ENCODE measurements at places on chromosomes 1 and 21.
A peak's percentile ranks its signal among the peaks of the same experiment; 100 is the strongest.

DNA sequence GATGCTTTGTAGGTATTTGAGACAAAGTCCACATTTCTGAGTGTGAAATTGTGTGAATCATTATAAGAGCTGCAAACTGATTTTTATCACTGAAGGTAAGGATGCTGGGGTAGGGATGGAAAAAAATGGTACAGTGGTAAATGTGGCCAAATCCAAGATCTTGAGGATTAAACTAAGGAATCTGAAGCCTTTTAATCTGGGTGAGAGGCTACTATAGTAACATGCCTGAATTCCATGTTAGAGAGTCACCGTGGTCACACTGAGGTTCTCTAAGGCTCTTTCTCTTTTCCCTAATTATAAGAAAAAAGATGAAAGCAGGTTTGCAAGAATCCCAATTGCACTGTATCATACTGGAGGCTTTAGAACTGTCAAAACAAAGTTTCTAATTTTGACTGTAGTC lies 17.6 kb downstream of the PTGER3 start:
- DNase-seq: peak; percentile 32

DNA sequence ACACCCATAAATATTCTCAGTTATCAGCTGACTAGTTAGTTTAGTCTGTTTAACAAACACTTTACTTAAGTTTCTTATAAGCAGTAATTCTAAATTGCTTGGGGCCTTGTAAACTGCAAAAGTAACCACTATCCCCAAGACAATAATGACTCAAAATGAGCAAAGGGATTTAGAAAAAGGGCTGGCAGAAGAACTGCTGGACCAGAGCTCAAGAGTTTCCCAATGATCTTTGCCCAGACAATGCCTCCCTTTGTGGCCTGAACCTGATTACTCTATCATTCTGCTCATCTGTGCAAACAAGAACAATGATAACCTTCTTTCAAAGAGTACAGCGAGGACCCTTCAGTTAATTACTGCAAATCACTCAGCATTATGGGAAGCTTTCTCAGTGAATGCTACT lies 123.5 kb downstream of the TIAM1 start:
- no peak for DNase-seq

DNA sequence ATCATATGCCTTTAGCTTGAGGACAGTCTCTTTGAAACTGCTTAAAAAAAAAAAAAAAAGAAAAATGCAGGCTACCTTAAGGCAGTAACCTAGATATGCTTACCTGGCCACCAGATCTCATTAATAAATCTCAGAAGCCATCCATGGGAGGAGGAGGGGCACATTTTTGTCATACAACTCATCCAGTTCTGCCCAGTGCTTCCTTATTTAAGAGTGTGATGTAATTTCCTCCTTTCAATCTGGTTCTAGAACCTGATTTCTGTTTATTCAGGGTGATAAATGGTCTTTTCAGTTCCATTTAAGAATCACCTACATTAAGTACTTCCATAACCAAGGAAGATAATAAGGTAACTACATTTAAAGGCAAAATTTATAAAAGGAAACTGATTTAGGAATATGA lies 6.1 kb downstream of the ERRFI1 start:
- DNase-seq: no peak

DNA sequence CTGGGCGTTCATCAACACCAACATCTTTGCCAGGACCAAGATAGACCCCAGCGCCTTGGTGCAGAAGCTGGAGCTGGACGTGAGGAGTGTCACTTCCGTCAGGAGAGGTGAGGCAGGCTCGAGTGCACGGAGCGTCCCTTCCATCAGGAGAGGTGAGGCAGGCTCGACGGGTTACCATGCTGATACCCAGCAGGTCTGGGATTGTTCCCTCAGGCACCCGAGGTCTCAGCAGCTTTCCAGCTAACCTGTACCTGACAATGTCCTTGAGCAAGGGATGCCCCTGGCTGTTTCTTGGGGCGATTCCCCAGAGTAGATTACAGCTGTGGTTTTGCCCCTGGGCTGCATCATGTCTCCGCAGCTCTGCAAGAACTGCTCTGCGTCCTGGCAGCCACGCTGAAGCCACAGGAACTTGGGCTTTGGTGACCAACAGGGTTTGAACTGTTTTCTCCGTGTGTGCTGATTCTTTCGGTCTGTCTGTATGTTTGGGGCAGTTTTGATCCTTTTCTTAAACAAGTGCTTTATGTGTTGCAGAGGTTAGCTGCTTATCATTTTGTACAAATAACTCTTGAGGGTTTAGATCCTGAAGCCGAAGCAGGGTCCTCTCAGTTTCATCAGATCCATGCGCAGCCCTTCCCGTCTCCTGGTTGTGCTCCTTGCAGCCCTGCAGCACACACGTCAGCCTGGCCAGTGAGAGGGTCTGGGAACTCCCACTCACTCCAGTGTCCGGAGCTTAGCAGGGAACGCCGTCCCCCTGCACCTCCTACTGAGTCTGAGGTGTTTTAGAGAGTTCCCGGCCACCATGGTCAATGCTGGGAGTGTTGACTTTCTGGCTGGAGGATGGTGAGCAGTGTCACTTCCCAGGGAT lies 4.1 kb downstream of the SLX9 start:
- no peak for DNase-seq

DNA sequence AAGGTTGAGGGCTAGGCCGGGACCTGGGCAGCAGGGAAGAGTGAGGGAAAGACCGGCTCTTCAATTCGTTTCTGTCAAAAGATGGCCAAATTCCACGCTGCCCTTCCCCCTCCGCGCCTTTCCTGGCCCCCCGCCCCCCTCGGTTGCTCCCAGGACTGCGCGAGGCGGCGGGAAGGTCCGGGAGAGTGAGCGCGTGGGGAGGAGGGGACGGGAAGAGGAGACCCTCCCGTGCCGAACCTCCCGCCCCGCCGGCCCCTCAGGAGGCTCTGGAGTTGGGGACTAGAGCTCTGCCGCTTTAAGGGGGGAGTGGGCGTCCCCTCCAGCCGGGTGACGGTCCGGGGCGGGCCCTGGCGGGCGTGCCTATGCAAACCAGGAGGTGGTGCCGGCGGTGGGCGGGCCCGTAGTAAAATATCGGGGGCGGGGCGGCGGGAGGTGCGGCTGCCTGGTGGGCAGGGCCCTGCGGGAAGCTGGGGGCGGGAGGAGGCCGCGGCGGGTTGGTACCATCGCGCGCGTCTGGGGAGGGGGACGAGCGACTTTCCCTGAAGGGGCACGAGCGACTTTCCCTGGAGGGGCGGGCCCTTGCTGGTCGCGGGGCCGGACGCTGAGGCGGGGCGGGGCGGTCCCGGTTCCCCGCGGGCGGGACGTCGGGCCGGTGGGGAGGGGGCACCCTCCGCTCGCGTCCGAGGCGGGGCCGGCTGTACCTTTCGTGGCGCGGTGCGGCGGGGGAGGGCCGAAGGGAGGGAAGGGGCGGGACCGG lies 58.2 kb downstream of the BCL9 start:
- peak; percentile 89 for DNase-seq

- DNase-seq: peak; percentile 93
Measured at GRCh38 chr1:59707178-59707791, 107.5 kb upstream of the HOOK1 start.

- DNase-seq: no peak
Measured at GRCh38 chr1:62057230-62057629, 137.4 kb upstream of the L1TD1 start.

GRCh38 chr1:7313826-7314225 lies 457.3 kb upstream of the VAMP3 start:
- no peak for DNase-seq

- peak; percentile 78 for DNase-seq
Measured at GRCh38 chr1:117757668-117758067, 151.8 kb downstream of the TENT5C start.

GRCh38 chr1:41589395-41589794 lies 104.9 kb upstream of the EDN2 start:
- no peak for DNase-seq

GRCh38 chr1:245148861-245149260 lies 5.9 kb upstream of the KIF26B start:
- DNase-seq: no peak

- DNase-seq: no peak
Measured at GRCh38 chr1:179053486-179053885, 27.8 kb downstream of the FAM20B start.

- DNase-seq: no peak
Measured at GRCh38 chr1:28933277-28933676, 18.9 kb downstream of the EPB41 start.

GRCh38 chr21:39430457-39430856 lies 15.1 kb downstream of the LCA5L start:
- DNase-seq: no peak

DNA sequence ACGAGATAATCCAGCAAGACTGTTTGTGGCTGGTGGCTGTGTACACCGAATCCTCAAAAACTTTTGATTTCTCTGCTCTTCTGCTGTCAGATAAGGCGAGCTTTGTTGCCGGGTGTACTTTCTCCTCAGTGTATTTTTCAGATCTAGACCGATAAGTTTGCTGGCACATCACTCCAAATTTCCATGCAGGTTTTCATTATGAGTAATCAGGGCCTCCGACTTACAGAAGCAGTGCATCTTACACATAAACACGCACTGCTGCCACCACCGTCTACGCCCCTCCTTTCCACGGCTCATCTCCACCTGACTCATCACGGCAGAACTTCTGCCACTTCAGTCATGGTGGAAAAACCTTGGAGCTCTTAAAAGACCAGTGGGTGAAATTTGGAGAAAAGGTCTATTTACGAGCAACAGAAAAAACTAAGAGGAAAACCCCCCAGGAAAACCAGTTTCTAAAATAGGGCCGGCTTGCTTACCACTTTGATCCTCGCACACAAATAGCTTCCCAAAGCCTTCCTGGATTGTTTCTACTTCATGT lies 7.7 kb downstream of the ZBTB21 start:
- DNase-seq: peak; percentile 96

DNA sequence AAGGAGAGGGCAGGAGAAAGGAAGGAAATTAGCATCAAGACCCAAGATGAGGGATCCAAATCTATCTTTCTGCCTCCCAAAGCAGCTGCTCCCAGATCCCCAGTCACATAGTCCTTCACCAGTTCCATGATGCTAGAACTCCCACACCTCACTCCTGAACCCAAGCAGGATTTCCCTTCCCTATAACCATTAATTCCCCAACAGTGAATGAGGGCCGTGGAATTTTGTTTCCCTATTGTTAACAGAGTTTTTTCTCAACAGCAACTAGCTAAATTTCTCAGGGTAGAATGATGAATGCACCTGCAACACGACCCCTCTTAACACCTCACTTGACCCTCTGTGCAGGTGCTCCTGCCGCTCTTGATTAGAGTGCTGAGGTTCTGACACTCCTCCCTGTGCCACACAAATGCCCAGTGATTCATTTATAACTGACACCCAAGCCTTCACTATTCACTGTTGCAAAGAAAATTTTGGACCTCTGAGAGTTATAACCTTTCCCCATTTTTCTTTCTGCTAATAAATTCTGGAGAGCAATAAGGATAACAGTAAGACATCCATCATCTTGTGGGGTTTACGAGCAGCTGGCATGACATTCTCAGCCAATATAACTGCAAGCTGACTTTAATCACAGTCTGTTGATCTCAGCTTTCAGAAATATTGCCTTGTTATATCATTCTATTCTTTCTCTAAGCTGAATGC lies 25.4 kb upstream of the NPL start:
- no peak for DNase-seq

DNA sequence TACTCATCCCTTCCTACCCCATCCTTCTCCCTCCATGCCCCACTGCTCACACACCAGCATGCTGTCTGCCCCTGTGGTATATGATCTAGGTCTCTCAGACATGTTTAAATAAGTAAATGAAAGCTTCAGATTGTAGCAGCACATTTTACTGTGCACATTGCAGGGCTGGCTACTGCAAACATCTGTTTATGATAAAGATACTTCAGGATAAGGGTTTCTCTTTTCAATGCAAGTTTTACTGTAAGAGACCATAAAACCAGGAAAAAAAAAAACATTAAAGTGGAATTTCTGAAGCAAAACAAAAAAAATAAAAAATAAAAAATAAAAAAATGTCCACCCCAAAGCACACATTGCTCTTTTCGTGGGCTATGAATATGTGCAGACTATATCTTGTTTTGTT lies 184.4 kb downstream of the USH2A start:
- DNase-seq: no peak

DNA sequence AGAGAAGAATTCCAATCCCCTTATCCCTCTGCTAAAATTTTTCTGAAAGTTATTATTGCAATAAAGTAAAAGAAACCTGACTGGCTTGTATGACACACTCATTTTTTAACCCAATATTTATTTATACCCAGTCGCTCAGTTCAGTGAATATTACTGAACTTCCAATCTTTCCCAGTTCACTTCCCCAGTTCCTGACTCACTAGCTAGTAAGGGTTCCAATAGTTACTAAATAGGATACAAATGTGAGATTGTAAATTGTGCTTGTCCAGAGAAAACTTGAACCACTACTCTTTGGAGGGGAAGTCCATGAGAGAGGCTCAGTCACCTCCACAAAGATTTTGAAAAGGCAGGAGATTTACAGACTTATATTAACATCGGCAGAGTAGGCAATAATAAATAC lies 31.4 kb downstream of the PRDX6 start:
- DNase-seq: no peak

DNA sequence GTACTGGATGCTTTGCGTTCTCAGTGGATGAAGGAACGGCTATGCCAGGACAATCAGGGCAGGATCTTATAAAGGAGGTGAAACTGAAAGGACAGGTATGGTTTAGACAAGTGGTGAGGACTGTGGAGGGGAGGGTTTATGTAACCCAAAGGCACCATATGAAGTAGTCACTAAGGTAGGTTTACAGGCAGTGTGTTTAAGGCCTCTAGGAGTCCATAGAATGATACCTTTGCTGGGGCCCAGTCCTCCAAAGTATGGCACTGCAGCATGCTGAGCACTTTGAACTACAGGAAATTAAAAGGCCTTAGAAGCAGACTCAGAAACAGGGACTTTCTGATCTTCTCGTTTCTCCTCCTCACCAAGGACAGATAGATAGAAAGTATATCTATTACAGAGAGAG lies 304.7 kb upstream of the USP25 start:
- no peak for DNase-seq

- DNase-seq: no peak
Measured at GRCh38 chr1:168390271-168390670, 109.6 kb downstream of the TBX19 start.

DNA sequence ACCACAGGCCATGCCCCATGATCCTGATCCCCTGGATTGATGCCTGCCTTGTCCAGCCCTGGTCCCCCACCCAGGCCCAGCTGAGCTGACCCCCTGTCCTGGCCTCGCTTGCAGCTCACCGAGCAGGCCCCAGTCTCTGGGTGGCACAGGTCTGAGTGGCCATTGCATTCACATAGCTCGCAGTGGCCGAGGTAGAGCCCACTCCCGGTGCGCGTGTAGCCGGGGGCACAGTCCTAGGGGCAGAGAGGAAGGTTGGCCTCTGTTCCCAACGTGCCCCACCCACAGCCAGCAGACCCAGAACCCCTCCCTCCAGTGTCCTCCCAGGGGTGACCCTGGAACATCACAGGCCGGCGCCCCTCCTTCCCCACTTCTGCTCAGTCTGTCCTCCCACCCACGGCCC lies 51.9 kb downstream of the LDLRAD2 start:
- DNase-seq: no peak

- DNase-seq: no peak
Measured at GRCh38 chr1:85379203-85380136, 85.5 kb downstream of the DDAH1 start.
